ENCODE measurements at places on chromosomes 2 and 18.

GRCh38 chr2:126995621-126996377 lies 97.1 kb downstream of the TEX51 start:
- H3K27me3 ChIP-seq: no peaks in the 10 kb centered on the region
- peak overlapping the region; percentile 24 for H3K4me3 ChIP-seq
- no peaks in the 10 kb centered on the region for H3K36me3 ChIP-seq
- peaks cover 15% of the 10 kb centered on the region for H3K4me1 ChIP-seq

DNA sequence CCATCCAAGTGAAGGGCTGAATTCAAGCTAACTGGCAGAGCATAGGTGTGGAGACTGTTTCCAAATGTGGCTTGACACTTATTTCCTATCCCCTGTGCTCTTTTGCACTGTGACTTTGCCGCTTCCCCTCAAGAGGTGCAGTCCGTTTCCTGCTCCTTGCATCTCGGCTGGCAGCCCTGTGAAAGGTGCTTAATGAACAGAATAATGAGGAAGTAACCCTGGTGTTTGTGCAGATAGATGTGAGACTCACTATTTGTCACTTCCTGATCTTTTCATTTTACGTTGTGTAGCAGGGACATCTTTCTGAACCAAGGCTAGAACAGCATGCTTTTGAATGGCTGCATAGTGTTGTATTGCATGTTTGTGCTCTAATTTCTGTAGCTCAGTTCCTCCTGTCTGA lies 60.8 kb downstream of the CEP192 start:
- H3K4me3 ChIP-seq: no peak overlapping the region
- H3K27me3 ChIP-seq: no peaks in the 10 kb centered on the region
- DNase-seq: no peak
- H3K27ac ChIP-seq: no peak overlapping the region

DNA sequence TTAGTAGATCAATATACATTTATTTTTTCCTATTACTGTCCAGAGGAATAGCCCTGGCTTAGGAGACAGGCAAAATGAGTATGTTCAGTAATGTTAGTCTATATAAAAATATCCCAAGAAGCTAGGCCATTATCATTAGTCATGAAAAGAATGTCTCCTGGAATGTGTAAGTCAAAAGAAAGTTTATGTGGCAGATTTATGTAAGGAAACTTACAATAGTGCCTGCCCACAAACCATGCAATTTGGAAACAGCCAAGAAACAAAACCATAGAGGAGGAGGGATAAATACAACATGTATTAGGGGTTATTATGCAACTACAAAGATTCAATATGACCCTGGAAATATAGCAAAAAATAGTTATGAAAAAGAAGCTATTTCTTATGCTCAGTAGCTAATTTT lies 96.3 kb downstream of the NOL4 start:
- H3K27me3 ChIP-seq: no peaks in the 10 kb centered on the region
- no peak for DNase-seq
- H3K4me3 ChIP-seq: no peak overlapping the region

DNA sequence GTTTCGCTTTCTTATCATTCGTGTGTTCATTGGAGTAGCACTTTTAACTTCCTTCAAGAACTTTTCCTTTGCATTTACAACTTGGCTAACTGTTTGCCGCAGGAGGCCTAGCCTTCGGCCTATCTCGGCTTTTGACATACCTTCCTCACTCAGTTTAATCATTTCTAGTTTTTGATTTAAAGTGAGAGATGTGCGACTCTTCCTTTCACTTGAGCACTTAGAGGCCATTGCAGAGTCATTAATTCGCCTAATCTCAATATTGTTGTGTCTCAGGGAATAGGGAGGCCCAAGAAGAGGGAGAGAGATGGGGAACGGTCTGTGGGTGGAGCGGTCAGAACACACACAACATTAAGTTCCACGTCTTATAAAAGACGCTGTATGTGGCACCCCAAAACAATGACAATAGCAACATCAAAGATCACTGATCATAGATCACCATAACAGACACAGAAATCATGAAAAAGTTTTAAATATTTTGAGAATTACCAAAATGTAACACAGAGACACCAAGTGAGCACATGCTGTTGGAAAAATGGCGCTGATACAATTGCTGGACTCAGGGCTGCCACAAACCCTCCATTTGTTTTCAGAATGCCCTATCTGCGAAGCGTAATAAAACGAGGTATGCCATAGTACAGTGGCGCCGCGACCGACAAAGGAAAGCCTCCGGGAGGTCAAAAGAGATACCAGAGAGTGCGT lies 553 bp downstream of the TIGD1 start:
- H3K36me3 ChIP-seq: peaks cover 38% of the 10 kb centered on the region
- H3K27ac ChIP-seq: peak overlapping the region; percentile 93
- no peaks in the 10 kb centered on the region for H3K27me3 ChIP-seq
- H3K4me1 ChIP-seq: peaks cover 17% of the 10 kb centered on the region

DNA sequence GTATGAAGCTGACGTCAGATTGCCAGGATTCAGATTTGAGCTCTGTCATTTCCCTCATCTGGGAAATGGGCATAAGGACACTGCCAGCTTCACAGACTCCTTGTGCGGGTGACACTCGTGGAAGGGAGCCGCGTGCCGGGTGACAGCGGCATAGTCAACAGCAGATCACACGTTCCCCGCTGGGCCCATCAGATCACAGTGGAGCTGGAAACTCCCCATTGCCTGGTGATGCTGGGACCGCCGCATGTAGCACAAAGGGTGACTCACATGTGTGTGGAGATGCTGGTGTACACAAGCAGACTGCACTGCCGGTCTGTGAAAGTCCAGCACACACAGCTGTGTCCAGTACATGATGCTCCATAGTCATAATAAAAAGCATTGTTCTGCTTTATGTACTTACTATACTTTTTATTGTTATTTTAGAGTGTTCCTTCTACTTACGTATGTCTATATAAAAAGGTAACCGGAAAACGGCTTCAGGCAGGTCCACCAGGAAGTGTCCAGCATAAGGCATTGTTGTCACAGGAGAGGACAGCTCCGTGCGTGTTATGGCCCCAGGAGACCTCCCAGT lies 31.8 kb downstream of the SALL3 start:
- DNase-seq: no peak
- H3K4me1 ChIP-seq: no peaks in the 10 kb centered on the region

- H3K4me3 ChIP-seq: no peak overlapping the region
- H3K4me1 ChIP-seq: peaks cover 16% of the 10 kb centered on the region
- no peak for DNase-seq
- peaks cover 40% of the 10 kb centered on the region for H3K36me3 ChIP-seq
Observed at GRCh38 chr2:55530539-55531081, 11.1 kb downstream of the CFAP36 start.

GRCh38 chr2:88137833-88138232 lies 10.0 kb upstream of the FABP1 start:
- no peaks in the 10 kb centered on the region for H3K4me1 ChIP-seq
- no peak overlapping the region for H3K27ac ChIP-seq
- H3K36me3 ChIP-seq: no peaks in the 10 kb centered on the region
- no peak overlapping the region for H3K4me3 ChIP-seq
- peaks cover 16% of the 10 kb centered on the region for H3K27me3 ChIP-seq

DNA sequence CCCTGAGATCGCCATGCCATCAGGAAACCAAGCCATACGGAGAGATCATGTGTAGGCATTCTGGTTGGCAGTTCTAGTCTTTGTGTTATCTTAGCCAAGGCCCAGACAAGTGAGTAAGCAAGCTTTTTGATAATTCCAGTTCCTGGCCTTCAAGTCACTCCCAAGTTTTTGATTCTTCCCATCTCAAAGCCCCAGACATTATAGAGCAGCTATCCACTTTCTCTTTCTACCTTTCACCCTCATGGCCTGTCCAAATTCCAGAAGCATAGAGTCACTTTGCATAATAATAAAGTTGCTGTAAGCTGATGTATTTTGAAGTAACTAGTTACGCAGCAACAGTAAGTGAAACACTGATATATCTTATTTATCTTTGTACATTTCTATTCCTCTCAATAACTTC lies 26.8 kb upstream of the IL1RL1 start:
- H3K36me3 ChIP-seq: no peaks in the 10 kb centered on the region
- no peak overlapping the region for H3K4me3 ChIP-seq
- H3K4me1 ChIP-seq: no peaks in the 10 kb centered on the region
- DNase-seq: no peak
- H3K27ac ChIP-seq: no peak overlapping the region
- H3K27me3 ChIP-seq: no peaks in the 10 kb centered on the region

- no peaks in the 10 kb centered on the region for H3K36me3 ChIP-seq
- DNase-seq: no peak
- peaks cover 10% of the 10 kb centered on the region for H3K4me1 ChIP-seq
- H3K27me3 ChIP-seq: peaks cover 83% of the 10 kb centered on the region
Observed at GRCh38 chr2:222315443-222316121, 16.8 kb upstream of the PAX3 start.

DNA sequence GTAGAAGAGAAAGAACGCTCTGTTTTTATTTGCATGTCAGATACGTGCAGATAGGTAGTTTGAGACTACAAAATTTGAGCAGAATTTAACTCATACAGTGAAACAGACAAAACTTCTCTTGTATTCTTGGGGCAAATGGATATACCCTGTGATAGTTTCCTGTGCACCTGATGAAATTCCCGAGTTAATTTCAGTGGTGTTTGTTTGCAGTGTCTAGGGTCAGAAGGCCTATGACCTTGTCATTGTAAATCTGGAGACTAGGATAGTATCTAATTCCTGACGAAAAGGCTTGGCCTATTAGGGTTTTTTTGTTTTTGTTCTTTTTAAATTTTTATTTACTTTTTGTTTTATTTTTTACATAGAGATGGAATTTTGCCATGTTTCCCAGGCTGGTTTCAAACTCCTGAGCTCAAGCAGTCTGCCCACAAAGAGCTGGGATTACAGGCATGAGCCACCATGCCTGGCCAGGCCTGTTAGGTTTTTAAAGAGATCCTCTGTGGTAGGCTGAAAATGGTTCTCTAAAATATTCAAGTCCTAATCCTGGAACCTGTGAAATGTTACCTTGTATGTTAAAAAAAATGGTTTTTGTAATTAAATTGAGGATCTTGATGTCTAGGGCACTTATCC lies 17.6 kb downstream of the LCLAT1 start:
- no peaks in the 10 kb centered on the region for H3K27me3 ChIP-seq
- H3K4me3 ChIP-seq: no peak overlapping the region

DNA sequence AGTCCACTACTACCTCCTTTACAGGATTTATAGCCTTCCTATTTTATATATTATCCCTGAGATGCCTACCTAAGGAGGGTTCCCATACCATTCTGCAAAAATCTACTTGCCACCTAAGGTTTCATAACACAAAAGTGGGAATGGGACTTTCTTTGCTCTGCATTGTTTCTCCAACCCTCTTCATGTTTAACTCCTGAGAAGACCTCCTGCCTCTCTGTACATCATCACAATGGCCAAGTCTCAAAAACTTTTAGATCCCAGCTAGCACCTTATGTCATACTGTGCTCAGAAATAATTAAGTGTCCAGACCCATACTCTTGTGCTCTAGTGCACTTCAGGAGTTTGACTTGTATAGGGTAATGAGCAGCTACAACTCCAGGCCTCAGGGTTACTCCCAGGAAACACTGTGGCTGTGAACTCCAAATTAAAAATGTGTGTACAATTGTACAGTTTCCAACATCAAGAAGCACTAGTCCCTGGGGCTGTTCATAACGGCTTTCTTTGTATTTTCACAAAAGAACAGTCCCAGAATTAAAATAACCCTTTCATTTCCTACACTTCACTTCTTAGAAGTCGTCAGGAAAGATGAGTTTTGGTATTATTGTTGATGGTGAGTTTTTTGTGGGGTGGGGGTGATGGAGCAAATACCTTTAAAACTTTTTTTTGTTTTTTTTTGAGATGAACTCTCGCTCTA lies 39.4 kb downstream of the METAP1D start:
- no peak overlapping the region for H3K4me3 ChIP-seq
- peaks cover 4% of the 10 kb centered on the region for H3K36me3 ChIP-seq
- peaks cover 24% of the 10 kb centered on the region for H3K4me1 ChIP-seq
- no peak for DNase-seq

- peaks cover 45% of the 10 kb centered on the region for H3K4me1 ChIP-seq
- no peak for DNase-seq
- H3K4me3 ChIP-seq: no peak overlapping the region
- no peak overlapping the region for H3K27ac ChIP-seq
- H3K36me3 ChIP-seq: no peaks in the 10 kb centered on the region
Observed at GRCh38 chr2:217616936-217617335, 385.9 kb downstream of the TNS1 start.

DNA sequence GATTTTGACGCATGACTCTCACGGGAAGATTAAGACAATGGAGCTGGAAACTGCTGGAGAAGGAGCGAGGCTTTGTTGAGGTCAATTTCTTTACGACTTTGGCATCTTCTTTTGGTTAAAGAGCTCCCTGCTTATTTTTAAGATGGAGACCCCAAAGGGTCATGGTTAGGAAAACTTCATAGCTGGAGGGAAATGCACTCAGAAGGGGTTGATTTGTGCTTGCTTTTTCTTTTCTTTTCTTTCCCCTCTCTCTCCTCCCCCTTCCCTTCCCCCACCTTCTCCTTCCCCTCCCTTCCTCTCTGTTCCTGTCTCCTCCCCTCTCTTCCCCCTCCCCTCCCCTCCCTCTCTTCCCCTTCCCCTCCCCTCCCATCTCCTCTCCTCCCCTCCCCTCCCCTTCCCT lies 79.0 kb downstream of the TNP1 start:
- no peaks in the 10 kb centered on the region for H3K36me3 ChIP-seq
- H3K4me3 ChIP-seq: no peak overlapping the region

GRCh38 chr18:35227254-35227653 lies 13.6 kb upstream of the ZNF397 start:
- H3K27me3 ChIP-seq: no peaks in the 10 kb centered on the region
- no peaks in the 10 kb centered on the region for H3K36me3 ChIP-seq
- no peak for DNase-seq
- no peak overlapping the region for H3K27ac ChIP-seq
- peaks cover 3% of the 10 kb centered on the region for H3K4me1 ChIP-seq

- H3K4me1 ChIP-seq: peaks cover 15% of the 10 kb centered on the region
- H3K27me3 ChIP-seq: no peaks in the 10 kb centered on the region
- no peaks in the 10 kb centered on the region for H3K36me3 ChIP-seq
- no peak for DNase-seq
- H3K27ac ChIP-seq: no peak overlapping the region
Observed at GRCh38 chr2:112777036-112777435, 7.3 kb downstream of the IL1A start.

DNA sequence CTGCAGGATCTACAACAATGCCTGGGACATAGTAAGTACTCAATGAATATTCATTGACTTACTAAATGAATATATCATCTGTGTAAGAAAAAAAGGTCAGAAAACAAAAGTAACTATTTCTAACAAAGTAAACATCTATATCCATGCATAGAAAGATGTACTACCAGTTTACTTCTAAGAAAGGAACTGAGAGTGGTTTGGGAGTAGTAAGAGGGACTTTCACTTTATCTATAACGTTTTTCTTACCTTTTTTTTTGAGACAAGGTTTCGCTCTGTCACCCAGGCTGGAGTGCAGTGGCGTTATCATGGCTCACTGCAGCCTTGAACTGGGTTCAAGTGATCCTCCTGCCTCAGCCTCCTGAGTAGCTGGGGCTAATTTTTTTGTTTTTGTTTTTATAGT lies 25.7 kb downstream of the DHX57 start:
- H3K4me3 ChIP-seq: no peak overlapping the region
- no peaks in the 10 kb centered on the region for H3K27me3 ChIP-seq
- H3K4me1 ChIP-seq: no peaks in the 10 kb centered on the region
- DNase-seq: no peak
- peaks cover 33% of the 10 kb centered on the region for H3K36me3 ChIP-seq
